ENCODE measurements at places on chromosomes 6 and 20. TPM values are rescaled to one million over a fixed set of nuclear protein-coding genes. Genes with fewer than 3 reads are reported as not detected.

The NPBWR2 gene
- total RNA-seq = not detected

The RGS17 gene
- not detected for total RNA-seq

The TPX2 gene
- 123 TPM for total RNA-seq

The C6orf15 gene
- not detected for total RNA-seq

The OLIG3 gene
- total RNA-seq = 0.35 TPM

The BPI gene
- total RNA-seq = not detected

The GPR63 gene
- total RNA-seq = 1.3 TPM

The RBPJL gene
- total RNA-seq = not detected

The MEI4 gene
- total RNA-seq = not detected

The PCK1 gene
- not detected for total RNA-seq

The SPTLC3 gene
- total RNA-seq = 1.7 TPM

DNA sequence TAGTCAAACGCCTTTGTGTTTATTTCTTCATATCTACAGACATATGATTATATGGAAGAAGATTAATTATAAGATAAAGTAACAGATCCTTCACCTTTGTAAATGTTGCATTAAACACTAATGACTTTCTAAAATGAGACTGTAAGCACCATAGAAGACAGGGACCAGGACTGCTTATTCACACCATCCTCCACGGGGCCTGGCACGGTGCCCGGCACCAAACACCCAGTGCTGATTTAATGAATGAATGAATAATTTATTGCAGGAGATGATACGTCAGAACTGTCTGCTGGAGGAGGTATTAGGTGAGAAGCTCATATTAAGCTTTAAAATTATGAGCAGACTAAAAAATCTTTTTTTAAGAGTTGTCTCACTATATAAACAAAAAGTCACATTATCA is 88.3 kb downstream of the SLX4IP start:
- no peak for DNase-seq

DNA sequence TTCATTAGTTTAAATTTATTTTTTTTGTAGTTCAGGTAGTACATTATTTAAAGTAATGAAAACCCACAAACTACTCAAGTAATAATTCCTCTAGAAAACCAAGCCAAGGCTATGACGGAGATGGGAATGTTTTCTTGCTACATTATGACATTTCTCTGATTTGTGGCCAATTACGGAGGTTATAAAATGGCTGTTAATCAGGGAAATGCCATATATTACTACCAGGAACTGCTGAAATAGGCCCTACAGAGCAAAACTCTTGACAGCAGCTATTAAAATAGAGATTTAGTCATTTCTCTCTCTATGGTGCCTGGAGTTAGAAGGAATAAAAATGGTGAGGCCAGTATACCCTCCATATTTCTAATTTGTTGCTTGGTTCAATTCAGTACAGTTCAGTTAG is 280.0 kb downstream of the ARHGAP18 start:
- DNase-seq = no peak

- no peak for DNase-seq
Observed at GRCh38 chr20:63150391-63150898, 65.5 kb downstream of the YTHDF1 start.

DNA sequence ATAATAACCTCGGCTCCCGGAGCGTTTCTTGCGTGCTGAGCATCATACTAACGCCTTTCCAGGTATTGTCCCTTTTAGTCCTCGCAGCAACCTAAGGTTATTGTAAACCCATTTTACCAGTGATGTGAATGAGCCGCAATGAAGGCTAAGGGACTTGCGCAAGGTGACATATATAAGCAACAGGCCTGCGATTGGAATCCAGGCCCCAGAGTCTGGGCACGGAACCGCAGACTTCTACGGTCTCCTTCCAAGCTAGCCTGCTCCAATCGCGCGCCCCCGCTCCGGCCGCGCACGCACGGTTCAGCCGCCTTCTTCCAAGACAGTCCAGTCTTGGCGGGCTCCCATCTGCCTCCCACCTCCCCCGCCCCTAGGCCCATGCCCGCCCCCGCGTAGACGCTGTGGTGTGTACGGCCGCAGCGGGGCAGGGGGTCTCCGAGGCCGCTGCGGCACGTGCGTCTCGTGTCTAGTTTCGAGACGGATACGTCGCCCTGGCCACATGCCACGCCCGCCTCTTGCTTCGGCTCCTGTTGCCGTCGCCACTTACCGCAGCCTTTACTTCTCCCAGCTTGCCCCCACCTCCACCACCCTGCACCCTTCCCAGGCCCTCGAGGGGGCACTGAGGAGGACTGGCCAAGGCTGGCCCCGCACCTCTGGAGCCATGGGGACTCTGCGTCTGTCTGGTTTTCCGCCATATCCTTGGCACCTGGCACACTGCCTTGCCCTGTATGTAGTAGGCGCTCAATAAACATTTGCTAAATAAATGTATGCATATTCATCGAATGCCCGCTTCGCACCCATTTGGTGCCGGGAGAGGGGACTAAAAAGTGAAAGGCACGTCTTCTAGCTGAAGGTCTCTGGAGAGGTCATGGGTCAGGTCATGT is 855 bp upstream of the GFOD1 start:
- peak; percentile 18 for DNase-seq

- DNase-seq = no peak
Observed at GRCh38 chr20:38968090-38968489, 5.9 kb downstream of the DHX35 start.

DNA sequence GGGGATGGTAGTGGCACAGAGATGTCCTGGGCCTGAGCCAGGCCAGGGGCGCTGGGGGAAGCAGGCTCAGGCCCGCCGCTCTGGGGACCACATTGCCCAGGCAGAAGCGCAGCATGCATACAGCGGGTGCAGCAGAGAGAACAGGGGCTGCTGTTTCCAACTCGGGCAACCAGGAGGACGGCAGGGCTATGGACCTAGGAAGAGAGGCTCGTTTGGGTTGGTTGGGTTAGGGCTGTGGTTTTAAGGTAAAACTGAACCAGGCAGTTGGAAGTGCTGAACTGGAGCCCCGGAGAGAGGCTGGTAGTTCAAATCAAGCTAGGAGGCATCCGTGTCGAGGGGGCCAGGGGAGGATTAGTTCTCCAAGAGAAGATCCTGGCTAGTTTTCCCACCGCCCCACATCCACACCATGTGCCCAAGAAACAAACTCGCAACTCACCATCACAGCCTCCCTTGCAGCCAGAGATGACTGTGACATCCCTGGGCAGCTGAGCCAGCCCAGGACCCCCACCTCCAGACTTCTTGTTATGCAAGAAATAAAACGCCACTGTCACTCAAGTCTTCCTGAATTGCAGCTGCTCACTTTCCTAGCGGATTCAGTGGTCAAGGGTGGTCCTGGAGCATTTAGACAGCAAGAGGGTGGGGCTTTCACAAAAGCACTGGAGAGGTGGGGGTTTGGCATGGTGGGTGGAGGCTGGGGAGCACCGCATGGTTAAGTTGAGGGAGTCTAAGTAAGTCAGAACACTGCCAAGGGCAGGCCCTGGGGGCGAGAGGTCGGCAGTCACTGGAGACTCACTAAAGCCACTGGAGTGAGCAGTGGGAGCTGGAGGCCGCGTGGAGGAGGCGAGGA is 161.2 kb downstream of the GRM4 start:
- no peak for DNase-seq

DNA sequence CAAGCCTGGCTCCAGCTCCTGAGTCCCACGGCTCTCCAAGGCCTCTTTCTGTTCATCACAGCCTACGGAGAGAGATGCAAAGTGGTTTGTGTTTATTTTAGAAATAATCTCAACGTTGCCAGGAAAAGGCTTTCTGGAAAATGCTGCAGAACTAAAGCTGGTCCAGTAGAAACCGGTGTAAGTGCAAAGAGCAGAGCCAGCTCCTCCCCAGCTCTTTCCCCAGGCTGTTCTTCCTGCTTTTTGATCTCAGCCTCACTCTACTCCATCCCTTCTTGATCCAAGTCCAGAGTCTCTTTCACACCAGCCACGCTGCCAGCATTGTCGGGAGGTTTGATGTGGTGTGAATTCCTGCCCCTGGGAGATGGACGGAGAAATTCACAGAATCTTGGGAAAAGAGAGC is 69.8 kb downstream of the TMEM170B start:
- no peak for DNase-seq

GRCh38 chr20:59463541-59463940 is 140.8 kb upstream of the PHACTR3 start:
- no peak for DNase-seq

DNA sequence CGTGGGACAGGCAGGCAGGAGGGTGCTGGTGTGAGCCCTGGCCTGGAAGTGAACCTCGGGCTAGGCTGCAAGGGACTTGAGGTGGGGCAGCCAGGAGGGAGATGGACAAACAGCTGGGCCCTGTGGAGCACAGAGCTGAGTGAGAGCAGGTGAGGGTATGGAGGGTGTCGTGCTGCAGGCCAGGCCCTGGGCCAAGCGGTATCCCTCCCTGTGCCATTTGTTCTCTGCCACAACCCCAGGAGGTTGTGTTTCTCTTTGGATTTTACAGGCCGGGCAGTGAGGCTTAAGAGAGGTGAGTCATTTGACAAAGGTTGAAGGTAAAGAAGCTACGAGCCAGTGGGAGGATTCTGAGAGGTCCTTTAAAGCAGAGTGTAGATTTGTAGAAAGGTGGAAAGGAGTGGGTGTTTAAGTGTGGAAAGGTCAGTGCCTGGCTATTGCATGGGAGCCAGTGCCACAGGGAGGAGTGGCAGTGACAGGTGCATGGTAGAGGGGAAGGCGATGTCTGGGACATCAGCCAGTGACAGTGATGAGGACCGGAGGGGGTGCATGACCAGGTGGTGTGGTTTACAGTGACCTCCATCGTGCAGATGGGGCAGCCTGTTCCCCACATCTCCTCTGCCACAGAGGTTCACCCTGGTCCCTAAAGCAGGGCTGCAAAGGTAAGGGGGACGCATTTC is 39.8 kb downstream of the GMPR start:
- no peak for DNase-seq

GRCh38 chr6:163728442-163729126 is 314.1 kb downstream of the QKI start:
- no peak for DNase-seq

DNA sequence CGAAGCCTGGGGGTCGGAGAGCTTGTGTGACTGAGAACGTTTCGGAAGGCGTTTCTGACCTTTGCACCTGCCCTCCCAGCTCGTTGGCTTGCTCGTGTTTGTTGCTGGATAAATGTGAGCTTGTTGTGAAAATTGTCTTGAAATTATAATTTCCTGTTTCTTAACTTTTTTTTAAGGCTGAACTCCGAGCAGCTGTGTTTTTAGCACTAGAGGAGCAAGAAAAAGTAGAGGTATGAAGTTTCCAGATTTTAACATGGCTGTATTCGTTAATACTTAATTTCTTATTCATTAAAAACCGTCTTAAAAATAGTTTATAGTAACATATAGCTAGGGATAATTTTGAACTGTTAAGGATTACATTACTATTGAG is 672 bp downstream of the CEP43 start:
- DNase-seq = no peak

DNA sequence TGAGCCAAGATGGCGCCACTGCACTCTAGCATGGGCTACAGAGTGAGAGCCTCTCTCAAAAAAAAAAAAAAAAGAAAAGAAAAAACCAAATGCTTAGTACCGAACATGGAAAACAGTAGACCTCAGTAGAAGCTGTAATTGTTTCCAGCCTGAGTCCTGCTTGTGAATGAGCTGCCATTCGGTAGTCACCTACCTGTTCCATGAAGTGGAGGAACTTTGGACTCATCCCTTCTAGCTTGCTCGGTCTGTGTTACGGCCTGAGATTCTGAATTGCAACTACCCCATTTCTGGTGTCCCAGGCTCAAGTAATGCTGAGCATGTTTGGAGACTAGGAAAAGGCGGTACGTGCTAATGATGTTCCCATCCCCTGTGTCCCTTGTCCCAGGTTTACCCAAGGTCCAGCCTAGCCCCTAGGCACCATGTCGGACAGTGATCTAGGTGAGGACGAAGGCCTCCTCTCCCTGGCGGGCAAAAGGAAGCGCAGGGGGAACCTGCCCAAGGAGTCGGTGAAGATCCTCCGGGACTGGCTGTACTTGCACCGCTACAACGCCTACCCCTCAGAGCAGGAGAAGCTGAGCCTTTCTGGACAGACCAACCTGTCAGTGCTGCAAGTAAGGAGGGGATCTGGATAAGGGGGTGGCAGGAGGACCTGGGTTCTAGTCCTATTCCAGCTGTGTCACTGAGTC is 5.1 kb downstream of the TGIF2 start:
- DNase-seq = no peak

- DNase-seq = no peak
Observed at GRCh38 chr6:118617417-118617816, 34.0 kb downstream of the CEP85L start.

DNA sequence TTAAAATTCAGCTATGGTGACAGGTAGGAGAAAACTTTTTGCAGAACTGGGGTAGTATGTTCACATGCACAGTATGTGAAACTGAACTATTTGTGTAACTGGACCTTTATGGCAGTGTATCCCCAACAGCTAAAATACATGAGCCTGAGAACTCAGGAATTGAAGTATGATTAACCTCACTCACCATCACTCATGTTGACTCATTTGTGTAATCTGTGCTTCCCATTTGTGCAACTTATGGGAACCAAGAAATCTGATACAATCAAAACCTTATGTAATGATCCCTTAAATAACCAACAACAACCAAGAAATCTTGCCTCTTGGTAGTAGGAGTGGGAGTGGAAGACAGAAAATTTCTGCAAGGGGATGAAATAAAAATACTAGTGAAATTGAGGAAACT is 674.9 kb downstream of the HDGFL1 start:
- no peak for DNase-seq

GRCh38 chr6:35343092-35343834 is 905 bp downstream of the PPARD start:
- DNase-seq = no peak

DNA sequence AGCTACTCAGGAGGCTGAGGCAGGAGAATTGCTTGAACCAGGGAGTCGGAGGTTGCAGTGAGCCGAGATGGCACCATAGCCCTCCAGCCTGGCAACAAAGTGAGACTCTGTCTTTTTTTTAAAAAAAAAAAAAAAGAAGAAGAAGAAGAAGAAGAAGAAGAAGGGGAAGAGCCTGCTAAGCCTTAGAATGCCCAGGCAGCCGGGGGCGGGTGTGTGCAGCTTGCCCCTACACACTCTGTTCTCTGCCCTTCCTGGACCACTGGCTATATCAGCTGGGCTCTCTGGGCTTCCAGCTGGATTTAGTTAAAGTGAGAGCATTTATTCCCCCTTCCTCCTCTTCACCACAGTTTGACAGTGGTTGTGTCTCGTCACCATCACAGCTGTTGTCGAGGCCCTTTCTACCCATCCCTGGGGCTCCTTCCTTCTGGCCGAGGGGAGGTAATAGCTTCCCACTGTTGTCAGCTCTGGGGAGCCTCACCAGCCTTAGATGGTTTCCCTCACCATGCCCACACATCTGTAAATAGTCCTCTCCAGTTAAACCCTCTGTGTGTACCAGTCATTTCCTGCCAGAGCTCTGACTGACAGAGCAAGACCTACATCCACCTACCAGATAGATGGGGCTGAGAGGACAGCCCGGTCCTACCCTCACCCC is 77.6 kb downstream of the TRERF1 start:
- DNase-seq = no peak

GRCh38 chr20:39646874-39647413 is 684.8 kb downstream of the DHX35 start:
- DNase-seq = no peak

GRCh38 chr6:17845598-17845997 is 138.9 kb upstream of the NUP153 start:
- no peak for DNase-seq

DNA sequence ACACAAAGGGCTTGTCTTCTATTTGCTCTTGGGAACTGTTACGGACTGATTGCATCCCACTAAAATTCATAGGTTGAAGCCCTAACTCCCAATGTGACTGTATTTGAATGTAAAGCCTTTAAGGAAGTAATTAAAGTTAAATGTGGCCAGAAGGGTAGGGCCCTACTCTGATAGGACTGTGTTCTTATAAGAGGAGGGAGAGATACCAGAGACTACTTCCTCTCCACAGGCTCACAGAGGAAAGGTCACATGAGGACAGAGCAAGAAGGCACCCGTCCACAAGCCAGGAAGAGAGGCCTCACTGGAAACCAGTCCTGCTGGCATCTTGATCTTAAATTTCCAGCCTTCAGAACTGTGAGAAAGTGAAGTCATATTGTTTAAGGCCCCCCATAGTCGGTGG is 211.9 kb downstream of the CDH26 start:
- DNase-seq = no peak
